ENCODE measurements at places on chromosomes 11 and 22.

DNA sequence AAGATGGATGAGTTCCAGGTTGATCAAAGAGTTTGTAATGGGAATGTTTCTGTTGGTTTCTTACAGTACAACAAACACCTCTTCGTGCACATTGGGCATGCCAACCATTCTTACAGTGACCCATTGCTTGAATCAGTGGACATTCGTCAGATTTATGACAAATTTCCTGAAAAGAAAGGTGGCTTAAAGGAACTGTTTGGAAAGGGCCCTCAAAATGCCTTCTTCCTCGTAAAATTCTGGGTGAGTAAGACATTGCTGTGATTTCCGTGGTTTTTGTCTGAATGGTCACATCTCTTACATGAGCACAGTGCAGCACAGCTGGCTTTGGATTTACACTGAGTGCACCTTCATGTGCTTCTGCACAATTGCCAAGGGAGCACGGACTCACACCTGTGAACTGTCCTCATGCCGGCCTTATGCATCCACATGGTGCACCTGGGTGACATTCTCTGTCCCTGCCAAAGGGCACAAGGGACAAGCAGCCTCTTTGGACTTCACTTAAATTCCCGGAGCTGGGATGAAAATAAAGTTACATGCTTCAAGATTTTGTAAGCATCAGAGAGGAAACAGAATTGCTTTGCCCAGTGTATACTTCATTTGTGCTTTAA is 107.1 kb upstream of the RASSF10 start:
- DNase-seq: no peak

GRCh38 chr11:66247295-66247694 is 21.1 kb upstream of the RAB1B start:
- DNase-seq: no peak

DNA sequence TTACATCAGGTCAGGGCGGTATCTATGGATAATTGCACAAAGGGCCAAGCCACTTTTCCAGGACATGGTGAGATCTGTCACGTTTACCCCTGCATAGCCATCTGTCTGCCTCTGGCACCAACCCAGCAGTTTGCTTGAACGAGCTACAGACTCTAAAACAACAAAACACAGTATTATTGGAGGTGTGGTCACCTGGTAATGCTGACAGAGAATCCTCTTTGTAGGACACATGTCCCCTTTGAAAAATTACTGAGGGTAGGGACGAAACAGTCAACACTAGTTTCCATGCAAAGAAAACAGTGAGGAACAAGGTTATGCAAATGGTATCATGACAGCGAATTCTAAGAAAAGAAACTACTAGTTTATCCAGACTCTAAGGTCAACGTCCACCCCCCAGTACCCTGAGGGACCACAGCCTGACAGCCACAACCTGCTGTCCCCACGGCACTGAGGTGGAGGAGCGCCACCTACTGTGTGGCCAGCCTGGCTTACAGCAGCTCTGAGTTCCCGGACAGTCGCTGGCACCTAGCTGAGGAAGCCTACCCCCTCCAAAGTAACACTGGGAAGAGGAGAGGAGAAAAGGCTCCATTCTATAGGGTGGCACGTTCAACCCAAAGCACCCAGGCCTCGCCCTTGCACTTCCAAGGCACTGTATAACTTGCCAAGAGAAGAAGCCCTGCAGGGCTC is 117.4 kb upstream of the BID start:
- DNase-seq: no peak

DNA sequence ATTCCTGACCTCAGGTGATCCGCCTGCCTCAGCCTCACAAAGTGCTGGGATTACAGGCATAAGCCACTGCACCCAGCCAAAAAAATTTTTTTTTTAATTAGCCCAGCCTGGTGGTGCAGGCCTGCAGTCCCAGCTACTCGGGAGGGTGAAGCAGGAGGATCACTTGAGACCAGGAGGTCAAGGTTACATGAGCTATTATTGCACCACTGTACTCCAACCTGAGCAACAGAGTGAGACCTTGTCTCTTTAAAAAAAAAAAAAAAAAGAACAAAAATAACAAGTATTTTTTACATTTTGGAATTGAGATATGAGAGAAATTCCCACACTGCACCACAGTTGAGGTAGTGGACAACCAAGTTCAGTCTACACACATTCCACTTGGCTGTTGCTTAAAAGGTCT is 13.6 kb upstream of the L3MBTL2 start:
- DNase-seq: peak; percentile 5

DNA sequence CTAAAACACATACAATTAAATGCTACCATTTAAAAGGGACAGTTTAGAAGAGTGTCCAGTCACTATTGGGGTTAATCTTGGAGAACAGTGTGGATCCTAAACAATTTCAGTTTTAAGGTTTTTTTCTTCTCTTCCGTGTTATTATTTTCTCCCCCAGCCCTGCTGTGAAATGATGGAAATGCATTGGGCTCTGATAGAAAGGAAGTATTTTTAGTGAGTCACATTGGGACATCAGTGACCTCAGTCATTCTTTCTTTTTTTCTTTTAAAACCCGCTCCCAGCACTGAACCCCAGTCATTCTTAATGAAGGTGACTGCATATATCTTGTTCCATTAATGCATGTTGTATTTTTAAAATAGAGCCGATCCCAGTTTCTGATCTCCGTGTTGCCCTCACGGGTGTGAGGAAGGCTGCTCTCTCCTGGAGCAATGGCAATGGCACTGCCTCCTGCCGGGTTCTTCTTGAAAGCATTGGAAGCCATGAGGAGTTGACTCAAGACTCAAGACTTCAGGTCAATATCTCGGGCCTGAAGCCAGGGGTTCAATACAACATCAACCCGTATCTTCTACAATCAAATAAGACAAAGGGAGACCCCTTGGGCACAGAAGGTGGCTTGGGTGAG is 93.2 kb upstream of the OR4B1 start:
- DNase-seq: no peak

DNA sequence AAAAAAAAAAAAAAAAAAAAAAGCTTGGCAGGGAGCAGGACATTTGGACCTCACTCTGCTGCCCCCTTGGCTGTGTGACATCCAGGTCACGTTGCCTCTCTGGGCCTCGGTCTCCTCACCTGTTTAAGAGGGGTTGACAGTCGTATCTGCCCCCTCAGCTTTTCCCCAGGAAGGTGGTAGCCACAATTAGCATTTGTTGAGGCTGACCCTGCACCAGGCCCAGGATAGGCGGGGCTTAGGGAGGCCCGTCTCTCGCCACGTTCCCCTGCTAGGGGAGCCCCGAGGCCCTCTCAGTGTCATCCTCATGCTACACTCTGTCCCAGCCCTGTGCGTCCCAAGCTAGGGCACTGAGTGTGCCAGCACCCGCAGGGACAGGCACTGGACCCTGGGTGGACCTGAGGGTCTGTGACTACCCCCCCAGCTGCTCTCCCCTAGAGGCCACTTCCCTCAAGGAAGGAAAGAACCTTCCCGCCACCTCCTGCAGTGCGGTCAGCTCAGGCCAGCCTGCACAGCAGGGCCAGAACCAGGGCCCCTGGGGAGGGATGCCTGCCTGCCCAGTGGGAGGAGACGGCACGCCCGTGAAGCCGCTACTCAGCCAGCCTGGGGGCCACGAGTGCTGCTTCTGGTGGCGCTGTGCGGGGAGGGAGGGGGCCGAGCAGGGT is 38.5 kb upstream of the PPARA start:
- no peak for DNase-seq

DNA sequence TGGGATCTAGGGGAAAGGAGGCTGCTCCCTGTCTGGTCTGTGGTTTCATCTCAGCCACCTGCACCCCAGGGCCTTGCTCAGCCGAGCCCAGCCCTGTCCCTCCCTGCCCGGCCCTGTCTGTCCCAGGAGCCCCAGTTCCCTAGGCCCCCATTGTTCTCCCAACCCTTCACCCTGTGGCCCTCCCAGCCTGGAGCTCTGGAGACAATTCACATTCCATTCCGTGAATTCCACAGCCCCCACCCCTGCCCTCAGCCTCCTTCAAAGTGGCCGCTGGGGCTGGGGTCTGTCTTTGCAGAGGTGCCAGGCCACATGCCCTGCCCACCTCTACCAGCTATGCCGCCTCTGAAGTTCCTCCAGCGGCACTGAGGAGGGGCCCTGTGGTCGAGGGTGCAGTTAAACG is 77.9 kb upstream of the WNT11 start:
- DNase-seq: no peak

DNA sequence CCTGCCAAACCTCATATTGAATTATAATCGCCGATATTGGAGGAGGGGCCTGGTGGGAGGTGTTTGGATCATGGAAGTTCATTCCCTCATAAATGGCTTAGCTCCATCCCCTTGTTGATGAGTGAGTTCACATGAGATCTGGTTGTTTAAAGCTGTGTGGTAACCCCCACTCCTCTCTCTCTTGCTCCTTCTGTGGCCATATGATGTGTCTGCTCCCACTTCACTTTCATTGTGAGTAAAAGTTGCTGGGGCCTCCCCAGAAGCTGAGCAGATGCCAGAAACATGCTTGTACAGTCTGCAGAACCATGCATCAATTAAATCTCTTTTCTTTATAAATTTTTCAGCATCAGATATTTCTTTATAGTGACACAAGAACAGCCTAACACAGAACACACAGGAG is 929.0 kb upstream of the FAT3 start:
- no peak for DNase-seq

DNA sequence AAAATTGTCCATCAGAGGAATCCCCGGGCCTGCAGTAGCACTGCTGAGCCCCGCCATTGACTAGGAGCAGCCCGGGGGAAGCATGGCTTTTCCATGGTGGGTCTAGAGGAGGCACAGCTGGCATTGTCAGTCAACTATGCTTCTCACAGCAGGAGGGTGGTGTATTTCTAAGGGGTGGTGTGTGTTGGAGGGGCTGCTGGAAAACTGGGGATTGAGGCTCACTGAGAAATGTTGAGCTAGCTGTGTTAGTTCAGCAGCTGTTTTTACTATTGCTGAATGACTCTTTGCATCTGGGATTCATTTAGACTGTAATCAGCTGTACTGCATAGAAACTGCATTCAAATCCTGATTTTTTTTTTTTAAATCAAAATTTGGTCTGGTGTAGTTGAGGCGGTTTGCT is 5.6 kb downstream of the DDX10 start:
- DNase-seq: no peak

DNA sequence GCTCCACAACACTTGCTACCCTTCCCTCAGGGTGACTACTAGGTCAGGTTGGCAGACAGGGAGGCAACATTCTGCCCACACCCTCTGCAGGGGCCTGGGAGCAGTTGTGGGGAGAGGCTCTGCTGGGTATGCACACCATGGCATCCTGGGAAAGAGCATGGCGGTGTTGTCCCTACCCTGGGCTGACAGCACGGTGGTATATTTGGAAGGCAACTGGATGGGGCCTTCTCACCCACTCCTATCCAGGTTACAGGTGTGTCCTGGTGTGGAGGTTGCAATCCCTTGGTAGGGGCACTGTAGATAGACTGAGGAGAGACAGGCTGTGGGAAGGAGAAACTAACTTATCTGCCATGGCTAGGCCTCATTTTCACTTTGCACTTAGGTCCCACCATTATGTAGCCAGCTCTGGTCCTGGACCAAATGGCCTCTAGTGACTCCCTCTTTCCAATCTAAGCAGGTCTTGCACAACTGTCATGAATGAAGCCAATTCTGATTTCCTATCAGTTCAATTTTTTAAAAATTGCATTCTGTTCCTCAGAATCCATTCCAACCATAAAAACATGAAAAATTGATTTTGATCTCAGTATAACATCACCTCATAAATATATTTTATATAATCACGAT is 54.0 kb upstream of the CD44 start:
- DNase-seq: no peak

DNA sequence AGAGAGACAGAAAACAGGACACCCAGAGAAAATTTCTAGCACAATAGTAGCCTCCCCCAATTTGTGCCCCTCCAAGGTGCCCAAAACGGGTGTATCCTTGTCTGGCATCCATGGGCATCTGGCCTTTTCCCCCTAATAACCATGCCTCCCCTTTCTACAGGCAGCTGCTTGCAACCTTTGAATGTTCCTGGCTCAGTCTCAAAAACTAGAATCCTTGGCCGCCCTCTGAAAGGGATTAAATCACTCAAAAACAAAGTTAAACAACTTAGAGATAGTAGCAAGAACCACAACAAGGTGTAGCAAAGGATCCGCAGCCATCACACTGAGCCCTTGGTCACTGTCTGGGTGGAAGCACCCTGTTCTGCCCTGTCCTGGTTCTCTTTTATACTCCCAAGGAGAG is 105.6 kb downstream of the MN1 start:
- DNase-seq: no peak

GRCh38 chr11:72224564-72225410 is at the start of gene INPPL1:
Gene INPPL1, plus strand, starts transcription at chr11:72224767. Its CDS starts 218 bp downstream, at chr11:72224985.
- DNase-seq: peak; percentile 72
